Ovary (tissue), 10 donors: ENCODE measurements at places on chromosomes 12 and 14.

- H3K4me1 ChIP-seq: peaks cover 2% of the 10 kb centered on the region
- H3K27me3 ChIP-seq: no peaks in the 10 kb centered on the region
- no peaks in the 10 kb centered on the region for H3K36me3 ChIP-seq
- H3K27ac ChIP-seq: no peak overlapping the region
- DNase-seq: no peak
These were observed 289.1 kb downstream of the CACNA1C start for GRCh38 chr12:2341871-2342270.

DNA sequence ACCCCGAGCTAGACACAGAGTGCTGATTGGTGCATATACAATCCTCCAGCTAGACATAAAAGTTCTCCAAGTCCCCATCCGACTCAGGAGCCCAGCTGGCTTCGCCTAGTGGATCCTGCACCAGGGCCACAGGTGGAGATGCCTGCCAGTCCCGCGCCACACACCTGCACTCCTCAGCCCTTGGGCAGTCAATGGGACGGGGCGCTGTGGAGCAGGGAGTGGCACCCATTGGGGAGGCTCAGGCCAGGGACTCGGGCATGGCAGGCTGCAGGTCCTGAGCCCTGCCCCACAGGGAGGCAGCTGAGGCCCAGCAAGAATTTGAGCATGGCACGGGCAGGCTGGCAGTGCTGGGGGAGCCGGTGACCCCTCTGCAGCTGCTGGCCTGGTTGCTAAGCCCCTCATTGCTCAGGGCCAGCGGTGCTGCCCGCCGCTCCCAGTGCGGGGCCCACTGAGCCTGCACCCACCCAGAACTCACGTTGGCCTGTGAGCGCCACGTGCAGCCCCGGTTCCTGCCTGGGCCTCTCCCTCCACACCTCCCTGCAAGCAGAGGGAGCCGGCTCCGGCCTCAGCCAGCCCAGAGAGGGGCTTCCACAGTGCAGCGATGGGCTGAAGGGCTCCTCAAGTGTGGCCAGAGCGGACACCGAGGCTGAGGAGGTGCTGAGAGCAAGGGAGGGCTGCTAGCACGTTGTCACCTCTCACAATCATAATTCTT is 136.7 kb downstream of the PAWR start:
- DNase-seq: no peak
- no peak overlapping the region for H3K27ac ChIP-seq
- H3K36me3 ChIP-seq: no peaks in the 10 kb centered on the region
- no peak overlapping the region for H3K4me3 ChIP-seq
- H3K27me3 ChIP-seq: no peaks in the 10 kb centered on the region

- no peak overlapping the region for H3K4me3 ChIP-seq
- H3K27ac ChIP-seq: no peak overlapping the region
- no peaks in the 10 kb centered on the region for H3K27me3 ChIP-seq
- H3K36me3 ChIP-seq: no peaks in the 10 kb centered on the region
These were observed 161.7 kb downstream of the ALX1 start for GRCh38 chr12:85441741-85442140.

GRCh38 chr14:37090026-37090425 is 82.4 kb downstream of the SLC25A21 start:
- H3K36me3 ChIP-seq: no peaks in the 10 kb centered on the region
- no peak for DNase-seq
- no peaks in the 10 kb centered on the region for H3K4me1 ChIP-seq
- no peaks in the 10 kb centered on the region for H3K27me3 ChIP-seq
- H3K4me3 ChIP-seq: no peak overlapping the region

DNA sequence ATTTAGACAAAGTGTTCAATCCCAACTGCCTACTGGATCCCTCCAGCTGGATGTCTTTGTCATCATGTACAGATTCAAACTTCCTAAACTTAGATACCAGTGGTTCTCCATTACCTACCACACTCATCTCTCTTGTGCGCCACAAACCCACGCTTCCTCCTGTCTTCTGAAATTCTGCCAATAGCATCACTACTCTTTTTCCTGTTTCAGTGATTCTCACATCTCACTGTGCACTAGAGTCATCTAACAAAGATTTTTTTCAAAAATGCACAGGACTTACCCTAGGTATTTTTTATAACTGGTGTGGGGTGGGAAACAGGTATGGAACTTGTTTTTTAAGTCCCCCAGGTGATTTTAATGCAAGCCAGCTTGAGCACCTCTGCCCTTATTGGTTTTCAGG is 5.9 kb downstream of the PSMB5 start:
- H3K27ac ChIP-seq: no peak overlapping the region
- H3K27me3 ChIP-seq: no peaks in the 10 kb centered on the region
- H3K4me1 ChIP-seq: peaks cover 3% of the 10 kb centered on the region

GRCh38 chr14:28242895-28243294 is 523.7 kb upstream of the FOXG1 start:
- H3K27me3 ChIP-seq: no peaks in the 10 kb centered on the region
- H3K36me3 ChIP-seq: no peaks in the 10 kb centered on the region
- H3K4me3 ChIP-seq: no peak overlapping the region
- no peak overlapping the region for H3K27ac ChIP-seq

GRCh38 chr12:47458279-47458678 is 247.6 kb downstream of the RPAP3 start:
- no peak for DNase-seq
- H3K36me3 ChIP-seq: no peaks in the 10 kb centered on the region
- no peak overlapping the region for H3K27ac ChIP-seq
- H3K4me1 ChIP-seq: no peaks in the 10 kb centered on the region

DNA sequence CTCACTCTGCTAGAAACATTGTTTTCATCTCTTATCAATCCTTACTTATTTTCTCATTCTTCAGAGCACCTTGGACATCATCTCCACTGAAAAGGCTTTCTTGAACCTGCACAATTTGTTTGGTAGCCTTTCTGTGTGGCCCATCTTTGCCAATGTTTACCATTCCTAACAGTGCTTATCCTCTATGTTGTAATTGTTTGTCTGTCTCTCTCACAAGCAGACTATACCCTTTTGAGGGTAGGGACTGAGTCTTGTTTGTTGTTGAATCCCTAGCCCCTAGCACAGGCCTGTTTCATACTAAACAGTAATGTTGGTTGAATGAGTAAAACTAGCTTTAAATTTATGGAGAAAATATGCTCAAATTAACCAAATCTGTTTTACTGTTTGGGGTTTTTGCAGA is 9.2 kb downstream of the MRPL42 start:
- no peak overlapping the region for H3K4me3 ChIP-seq
- H3K36me3 ChIP-seq: no peaks in the 10 kb centered on the region
- DNase-seq: no peak
- no peak overlapping the region for H3K27ac ChIP-seq

DNA sequence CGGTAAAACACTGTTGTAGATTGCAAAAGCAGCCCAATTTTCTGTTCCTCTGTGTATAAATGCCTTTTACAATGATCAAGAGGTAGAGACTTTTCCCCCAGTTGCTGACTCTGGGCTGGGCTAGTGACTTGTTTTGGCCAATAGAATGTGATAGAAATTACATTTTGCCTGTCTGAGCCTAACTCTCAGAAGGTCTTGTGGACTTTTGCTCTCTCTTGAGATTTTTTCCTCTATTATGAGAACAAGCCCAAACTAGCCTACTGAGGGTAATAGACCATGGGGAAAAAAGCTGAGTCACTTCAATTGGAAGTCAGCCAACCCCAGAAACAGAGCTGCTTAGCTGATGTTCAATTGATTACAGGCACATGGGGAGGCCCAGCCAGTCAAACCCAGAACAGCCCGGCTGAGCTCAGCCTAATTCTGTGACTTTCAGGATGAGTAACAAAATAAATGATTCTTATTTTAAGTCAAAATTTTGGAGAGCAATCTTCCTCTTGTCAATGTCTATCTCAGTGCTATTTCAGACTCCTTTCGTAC is 61.4 kb downstream of the MYF5 start:
- no peak overlapping the region for H3K4me3 ChIP-seq
- H3K27me3 ChIP-seq: no peaks in the 10 kb centered on the region
- H3K4me1 ChIP-seq: no peaks in the 10 kb centered on the region
- H3K36me3 ChIP-seq: no peaks in the 10 kb centered on the region

DNA sequence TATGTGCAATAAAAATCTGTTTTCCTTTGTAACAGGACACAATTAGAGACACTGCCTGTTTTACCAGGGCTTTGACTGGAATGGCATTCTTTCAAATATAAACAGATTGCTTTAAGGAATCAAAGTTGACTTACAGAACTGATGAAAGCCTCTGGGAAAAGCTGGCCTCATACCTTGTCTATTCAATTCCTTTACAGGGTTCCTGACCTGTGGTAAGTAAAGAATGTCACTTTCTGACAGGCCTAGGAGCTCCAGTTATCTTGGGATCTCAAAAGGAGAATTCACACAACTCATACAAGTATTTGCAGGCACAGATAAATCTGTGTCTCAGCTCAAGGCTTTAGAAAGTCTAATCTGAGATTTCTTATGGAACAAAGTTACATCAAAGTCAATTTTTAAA is 88.4 kb downstream of the BCAT1 start:
- DNase-seq: no peak
- no peaks in the 10 kb centered on the region for H3K36me3 ChIP-seq
- no peaks in the 10 kb centered on the region for H3K27me3 ChIP-seq
- H3K4me1 ChIP-seq: peaks cover 2% of the 10 kb centered on the region
- no peak overlapping the region for H3K4me3 ChIP-seq

GRCh38 chr12:2343681-2344080 is 290.9 kb downstream of the CACNA1C start:
- DNase-seq: no peak
- peaks cover 2% of the 10 kb centered on the region for H3K4me1 ChIP-seq
- H3K4me3 ChIP-seq: no peak overlapping the region

DNA sequence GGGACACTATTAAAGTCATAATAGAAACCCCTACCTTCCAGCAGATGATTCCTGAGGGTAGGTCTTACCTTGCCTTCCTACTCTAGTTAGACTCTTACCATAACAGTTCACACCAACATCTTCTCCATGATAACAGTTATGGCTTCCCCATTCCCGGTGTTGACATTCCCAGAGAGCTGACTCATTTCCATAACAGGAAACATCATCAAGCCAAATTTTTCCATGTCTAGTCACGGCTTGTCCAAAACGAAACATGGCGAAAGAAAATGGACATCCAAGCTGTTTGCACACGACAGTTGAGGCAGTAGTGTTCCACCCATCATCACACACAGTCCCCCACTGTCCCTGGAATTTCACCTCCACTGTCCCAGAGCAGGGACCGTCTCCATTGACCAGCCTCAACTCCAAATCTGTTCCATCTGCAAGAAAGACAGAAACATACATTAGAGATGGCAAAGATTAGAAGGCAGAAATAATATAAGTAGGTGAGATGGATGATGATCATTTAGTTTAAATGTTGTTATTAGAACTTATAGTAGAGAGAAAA is 10.6 kb downstream of the CD163L1 start:
- H3K4me3 ChIP-seq: no peak overlapping the region
- H3K27me3 ChIP-seq: no peaks in the 10 kb centered on the region
- H3K36me3 ChIP-seq: no peaks in the 10 kb centered on the region
- H3K27ac ChIP-seq: no peak overlapping the region
- no peak for DNase-seq
- H3K4me1 ChIP-seq: no peaks in the 10 kb centered on the region

DNA sequence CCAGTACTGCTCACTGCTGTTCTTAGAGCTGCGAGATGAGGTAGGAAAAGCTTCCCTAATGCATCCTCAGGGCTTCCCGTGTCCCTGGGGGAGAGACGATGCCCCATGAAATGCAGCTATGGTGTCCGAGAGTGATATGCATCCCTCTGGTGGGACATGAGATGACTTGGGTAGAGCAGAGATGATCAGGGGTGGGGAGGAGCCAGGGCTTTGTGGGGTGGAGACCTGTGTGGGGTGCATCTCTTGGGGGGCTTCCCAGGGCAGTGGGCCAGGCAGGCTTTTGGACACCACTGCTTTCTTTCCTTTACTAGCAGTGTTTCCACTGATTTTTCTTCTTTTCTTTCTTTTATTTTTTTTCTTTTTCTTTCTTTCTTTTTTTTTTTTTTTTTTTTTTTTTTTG is 147.3 kb downstream of the ADGRD1 start:
- peaks cover 10% of the 10 kb centered on the region for H3K4me1 ChIP-seq
- no peaks in the 10 kb centered on the region for H3K36me3 ChIP-seq
- no peak overlapping the region for H3K4me3 ChIP-seq
- DNase-seq: no peak
- H3K27me3 ChIP-seq: no peaks in the 10 kb centered on the region

GRCh38 chr12:22276867-22277266 is 57.6 kb downstream of the ST8SIA1 start:
- H3K4me1 ChIP-seq: peaks cover 2% of the 10 kb centered on the region
- no peak overlapping the region for H3K4me3 ChIP-seq
- no peak overlapping the region for H3K27ac ChIP-seq

DNA sequence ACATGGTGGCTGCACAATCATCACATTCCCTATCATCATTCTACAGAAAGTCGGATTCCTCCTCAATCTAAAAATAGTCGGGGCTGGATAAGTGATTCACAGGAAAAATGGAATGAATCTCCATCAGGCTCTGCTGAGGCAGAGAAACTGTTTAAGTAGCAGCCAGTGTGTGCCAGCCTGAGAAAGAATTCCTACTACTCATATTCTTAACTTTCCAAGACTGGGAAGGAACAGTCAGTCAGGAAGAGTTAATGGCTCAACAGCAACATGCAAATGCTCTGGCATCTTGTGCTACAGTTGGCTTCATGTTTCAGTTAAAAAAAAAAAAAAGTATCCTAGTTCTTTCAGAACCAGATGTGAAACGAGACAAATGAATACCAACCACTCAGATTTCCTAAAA is 187.0 kb downstream of the GRIP1 start:
- H3K4me3 ChIP-seq: no peak overlapping the region
- no peak for DNase-seq
- H3K36me3 ChIP-seq: no peaks in the 10 kb centered on the region
- H3K27me3 ChIP-seq: no peaks in the 10 kb centered on the region
- no peak overlapping the region for H3K27ac ChIP-seq
- H3K4me1 ChIP-seq: no peaks in the 10 kb centered on the region

- H3K27me3 ChIP-seq: no peaks in the 10 kb centered on the region
- DNase-seq: no peak
- H3K4me1 ChIP-seq: no peaks in the 10 kb centered on the region
These were observed 50.2 kb upstream of the OTX2 start for GRCh38 chr14:56860441-56860840.

DNA sequence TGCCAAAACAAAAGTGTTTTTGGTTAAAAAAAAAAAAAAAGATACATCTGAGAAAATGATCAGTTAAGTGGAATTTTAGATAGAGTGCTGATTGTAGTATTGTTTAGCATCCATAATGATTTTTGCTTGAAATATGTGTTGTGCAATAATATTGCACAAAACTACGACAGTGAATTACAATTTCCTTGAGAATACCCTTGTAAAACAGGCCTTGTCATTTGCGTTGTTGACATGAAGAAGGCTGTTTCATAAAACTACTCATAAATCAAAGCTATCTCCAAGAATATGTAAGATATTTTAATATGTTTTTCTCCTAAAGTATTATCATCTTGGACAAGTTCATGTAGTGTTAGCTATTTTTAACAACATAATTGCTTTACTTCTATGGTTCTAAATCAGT is 1077.0 kb downstream of the LRFN5 start:
- H3K36me3 ChIP-seq: no peaks in the 10 kb centered on the region
- no peak overlapping the region for H3K27ac ChIP-seq
- H3K27me3 ChIP-seq: no peaks in the 10 kb centered on the region
- H3K4me3 ChIP-seq: no peak overlapping the region
- DNase-seq: no peak
